Activated T-helper 2 cell treated with anti-CD3 and anti-CD28 coated beads, Interferon-gamma antibody, Interleukin-2, Interleukin-4, amounts not matched to agents 10 μg/mL and 5 μg/mL and 100 μg/mL, durations not matched to agents 14 hours and 24 hours and 36 hours (primary cell): ENCODE measurements at places on chromosomes 3 and 15. TPM values are rescaled to one million over a fixed set of nuclear protein-coding genes. Genes with fewer than 3 reads are reported as not detected.

GRCh38 chr15:65517866-65518207 lies 348 bp upstream of the DPP8 start:
- peak overlapping the region; percentile 94 for H3K27ac ChIP-seq
- H3K36me3 ChIP-seq, result peaks cover 28% of the 10 kb centered on the region
- peaks cover 19% of the 10 kb centered on the region for H3K4me1 ChIP-seq

The HAUS2 gene
- 42.9 and 45.5 TPM in 2 replicates for total RNA-seq

DNA sequence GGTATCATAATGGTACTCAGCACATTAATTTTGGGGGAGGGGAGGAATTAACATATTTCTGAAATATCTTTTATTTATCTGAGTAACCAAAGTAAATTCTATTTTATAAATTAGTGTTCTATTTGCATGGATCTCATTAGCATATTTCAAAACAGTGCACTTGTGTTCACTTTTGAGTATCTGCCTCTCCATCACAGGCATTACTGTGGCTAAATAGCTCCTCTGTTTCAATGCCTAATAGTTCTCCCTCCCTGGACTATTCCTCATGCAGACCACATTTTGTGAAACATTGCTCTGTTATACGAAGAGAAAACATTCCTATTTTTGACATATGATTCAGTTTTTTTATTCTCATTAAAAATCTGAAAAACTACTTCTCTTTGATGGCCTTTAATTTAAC lies 1127.8 kb downstream of the TUSC7 start:
- no peaks in the 10 kb centered on the region for H3K27me3 ChIP-seq
- H3K36me3 ChIP-seq, result no peaks in the 10 kb centered on the region
- H3K27ac ChIP-seq, result no peak overlapping the region

- H3K27ac ChIP-seq, result no peak overlapping the region
- peaks cover 14% of the 10 kb centered on the region for H3K4me1 ChIP-seq
- no peak overlapping the region for H3K4me3 ChIP-seq
- H3K27me3 ChIP-seq, result peaks cover 61% of the 10 kb centered on the region
- no peaks in the 10 kb centered on the region for H3K36me3 ChIP-seq
These were observed 28.4 kb upstream of the ST3GAL6 start for GRCh38 chr3:98734735-98735134.

DNA sequence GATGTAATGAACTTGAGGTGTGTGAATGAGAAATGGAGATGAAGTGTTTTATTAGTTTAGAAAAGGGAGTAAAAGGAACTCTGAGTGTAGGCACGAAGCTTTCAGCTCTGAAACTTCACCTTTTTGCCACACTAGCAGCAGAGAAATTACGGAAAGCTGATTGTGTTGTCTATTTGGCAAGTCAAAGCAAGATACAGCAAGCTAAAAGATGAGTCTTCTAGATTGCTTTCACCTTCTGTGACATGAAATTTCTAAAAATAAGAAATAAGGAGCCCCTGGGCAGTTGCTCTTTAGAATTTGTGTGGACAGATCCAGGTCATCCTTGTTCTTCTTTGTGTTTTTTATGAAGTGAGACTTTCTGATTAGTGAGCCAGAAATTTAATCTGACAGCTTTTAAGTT lies 143.4 kb downstream of the FNDC3B start:
- H3K27ac ChIP-seq, result peak overlapping the region; percentile 8
- H3K4me3 ChIP-seq, result no peak overlapping the region
- H3K27me3 ChIP-seq, result no peaks in the 10 kb centered on the region
- peaks cover 15% of the 10 kb centered on the region for H3K4me1 ChIP-seq
- peaks cover 3% of the 10 kb centered on the region for H3K36me3 ChIP-seq
